CD8-positive, alpha-beta T cell (primary cell): ENCODE measurements at places on chromosomes 16 and 17. TPM values are rescaled to one million over a fixed set of nuclear protein-coding genes. Genes with fewer than 3 reads are reported as not detected.

DNA sequence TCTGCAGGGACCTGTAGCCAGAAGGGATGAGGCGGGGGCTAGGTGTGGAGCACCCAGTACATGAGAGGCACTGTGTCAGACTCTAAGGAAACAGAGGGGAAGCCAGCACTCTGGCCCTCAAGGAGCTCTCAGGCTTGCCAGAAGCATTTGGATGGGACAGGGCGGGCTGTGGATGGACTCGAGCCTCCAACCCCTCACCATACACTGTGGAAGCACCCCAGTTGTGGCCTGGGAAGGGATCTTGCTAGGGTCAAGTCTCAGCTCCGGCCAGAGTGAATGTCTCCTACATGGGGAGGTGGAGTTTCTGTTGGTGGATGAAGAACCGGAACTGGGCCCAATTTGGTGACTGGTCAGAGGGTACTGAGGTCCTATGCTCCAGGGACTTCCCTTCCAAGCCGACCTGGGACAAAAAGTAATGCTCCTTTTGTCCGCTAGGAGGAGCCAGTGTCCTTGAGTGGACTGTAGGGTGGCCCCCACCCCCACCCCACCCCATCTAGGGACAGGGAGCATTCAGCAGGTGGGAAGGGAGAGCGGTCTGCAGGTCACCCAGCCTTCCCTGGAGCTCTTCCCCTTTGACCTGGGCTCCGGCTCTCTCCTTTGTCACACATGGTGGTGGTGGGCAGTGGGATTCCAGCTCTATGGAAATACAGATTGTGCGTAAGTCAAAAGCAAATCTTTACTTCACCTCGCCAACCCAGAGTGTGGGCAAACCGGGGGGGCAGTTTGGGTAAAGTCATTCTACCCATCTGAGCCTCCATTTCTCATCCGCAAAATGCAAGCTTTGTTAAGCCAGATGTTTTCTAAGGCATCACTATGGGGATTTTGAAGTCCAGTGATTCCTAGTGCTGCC is 20.4 kb upstream of the PHB1 start:
- DNase-seq, result peak; percentile 29

DNA sequence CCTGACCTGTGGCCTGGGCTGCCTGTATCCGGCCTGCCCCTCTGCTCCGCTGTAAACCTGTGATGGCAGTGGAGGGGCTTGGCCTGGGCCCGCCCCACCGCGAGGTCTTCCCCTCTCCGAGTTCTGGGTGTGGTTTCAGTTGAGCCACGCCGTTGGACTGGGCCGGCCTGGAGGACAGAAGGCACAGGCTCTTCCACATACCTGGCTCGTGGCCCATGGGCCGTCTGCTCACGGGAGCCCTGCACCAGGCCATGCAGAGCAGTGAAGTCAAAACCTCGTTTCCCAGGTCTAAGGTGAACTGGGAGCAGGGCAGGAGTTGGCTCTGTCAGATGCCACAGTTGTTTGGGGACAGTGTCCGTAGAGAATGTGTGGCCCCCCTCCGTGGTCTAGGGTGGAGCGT is 5.6 kb upstream of the RNPS1 start:
- no peak for DNase-seq

- no peak for DNase-seq
Observed at GRCh38 chr17:70169709-70170597, 621 bp downstream of the KCNJ2 start.

GRCh38 chr17:75288359-75288758 is 874 bp downstream of the SLC25A19 start:
- no peak for DNase-seq

GRCh38 chr17:39781031-39781860 is 43.5 kb downstream of the GRB7 start:
- no peak for DNase-seq

GRCh38 chr16:85086347-85087291 is 25.7 kb downstream of the CIBAR2 start:
- peak; percentile 77 for DNase-seq

- DNase-seq, result no peak
Observed at GRCh38 chr16:12145918-12146317, 169.4 kb downstream of the SNX29 start.

DNA sequence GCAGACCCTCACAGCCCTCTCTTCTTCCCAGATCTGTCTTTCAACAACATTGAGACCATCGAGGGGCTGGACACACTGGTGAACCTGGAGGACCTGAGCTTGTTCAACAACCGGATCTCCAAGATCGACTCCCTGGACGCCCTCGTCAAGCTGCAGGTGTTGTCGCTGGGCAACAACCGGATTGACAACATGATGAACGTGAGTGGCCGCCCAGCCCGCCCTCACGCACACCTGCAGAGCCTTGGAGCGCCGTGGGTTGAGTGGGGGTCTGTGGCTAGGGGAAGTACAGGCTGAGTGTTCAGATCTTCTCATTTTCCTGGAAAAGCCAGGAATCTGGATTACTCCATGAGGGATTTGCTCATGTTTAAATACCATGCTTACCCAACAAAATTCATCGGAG is 15.2 kb downstream of the DRC3 start:
- DNase-seq, result no peak

DNA sequence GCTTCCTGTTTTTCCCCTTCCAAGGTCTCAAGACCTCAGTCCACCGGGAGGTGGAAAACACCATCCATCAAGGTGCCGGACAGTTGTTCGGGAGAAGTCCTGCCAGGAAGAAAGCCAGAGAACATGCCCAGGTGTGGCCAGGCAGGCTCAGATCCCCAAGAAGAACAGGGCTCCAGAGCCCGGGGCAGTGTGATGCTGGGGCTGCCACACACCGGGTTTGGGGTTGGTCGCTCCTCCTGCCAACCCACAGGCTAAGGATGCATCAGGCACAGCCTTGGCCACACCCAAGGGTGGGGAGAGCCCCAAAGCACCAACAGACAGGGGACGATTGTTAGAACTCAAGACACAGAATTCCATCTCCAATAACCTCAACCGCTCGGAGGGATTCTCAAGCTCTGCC is 19.7 kb downstream of the ZFHX3 start:
- DNase-seq, result no peak

GRCh38 chr17:35790841-35791240 is 4.6 kb downstream of the MMP28 start:
- DNase-seq, result no peak

Gene NOXO1
- total RNA-seq, result 0.76 TPM

Gene MINK1
- 85.9 TPM for total RNA-seq

Gene KRT39
- not detected for total RNA-seq

Gene UTS2R
- total RNA-seq, result not detected
